ENCODE measurements at places on chromosomes 4 and X.

DNA sequence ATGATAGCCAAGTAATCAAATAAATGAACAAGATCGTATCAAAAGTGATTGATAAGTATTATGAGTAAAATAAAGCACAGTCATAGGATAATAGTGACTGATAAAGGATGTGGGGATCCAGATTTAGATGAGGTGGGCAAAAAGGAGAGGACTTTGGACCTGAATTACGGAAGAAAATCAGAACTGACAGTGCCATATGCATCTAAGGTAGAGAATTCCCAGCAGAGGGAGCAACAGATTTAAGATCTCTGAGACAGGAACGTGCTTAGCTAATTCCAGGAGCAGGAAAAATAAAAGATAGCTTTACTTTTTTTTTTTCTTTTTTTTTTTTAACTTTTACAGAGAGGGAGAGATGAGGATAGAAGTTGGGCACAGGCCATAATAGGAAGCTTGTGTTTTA is 189.9 kb downstream of the NWD2 start:
- no peak for DNase-seq

GRCh38 chr4:156962528-156962974 is 9.0 kb downstream of the PDGFC start:
- no peak for DNase-seq

DNA sequence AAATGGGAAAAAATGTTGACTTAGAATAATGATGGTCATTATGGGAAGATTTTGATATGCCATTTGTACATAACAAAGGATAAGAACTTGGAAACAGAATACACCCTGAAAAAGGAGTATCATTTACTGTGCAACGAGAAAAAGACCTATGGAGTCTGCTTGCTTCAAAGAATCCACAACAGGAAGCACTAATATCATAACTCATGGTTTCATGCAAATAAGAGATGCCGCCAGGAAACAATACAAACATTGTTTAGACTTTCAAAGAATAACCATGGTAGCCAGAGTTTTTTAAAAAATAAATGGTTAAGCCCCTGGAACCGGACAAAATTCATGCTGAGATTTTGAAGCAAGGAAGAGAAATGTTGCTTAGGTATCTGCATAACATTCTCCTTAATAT is 139.9 kb upstream of the ETNPPL start:
- no peak for DNase-seq

DNA sequence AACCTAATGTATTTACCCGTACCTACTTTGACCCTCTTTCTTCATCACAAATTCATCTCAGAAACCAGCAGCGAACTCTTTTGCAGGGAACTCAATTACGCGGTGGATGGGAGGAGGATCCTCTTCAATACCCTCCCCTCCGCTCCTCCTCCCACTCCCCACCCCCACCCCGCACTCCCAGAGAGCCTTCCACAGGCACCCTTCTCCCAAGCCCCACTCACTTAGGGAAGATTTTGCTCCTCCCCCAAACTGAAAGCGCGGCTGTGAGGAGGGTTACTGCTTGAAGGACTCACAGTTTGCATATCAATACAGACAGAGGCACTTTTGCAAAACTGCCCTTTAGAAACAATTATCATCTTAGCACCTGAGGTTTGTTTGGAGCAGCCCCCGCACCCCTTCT is 960 bp upstream of the IL1RAPL1 start:
- DNase-seq: no peak

DNA sequence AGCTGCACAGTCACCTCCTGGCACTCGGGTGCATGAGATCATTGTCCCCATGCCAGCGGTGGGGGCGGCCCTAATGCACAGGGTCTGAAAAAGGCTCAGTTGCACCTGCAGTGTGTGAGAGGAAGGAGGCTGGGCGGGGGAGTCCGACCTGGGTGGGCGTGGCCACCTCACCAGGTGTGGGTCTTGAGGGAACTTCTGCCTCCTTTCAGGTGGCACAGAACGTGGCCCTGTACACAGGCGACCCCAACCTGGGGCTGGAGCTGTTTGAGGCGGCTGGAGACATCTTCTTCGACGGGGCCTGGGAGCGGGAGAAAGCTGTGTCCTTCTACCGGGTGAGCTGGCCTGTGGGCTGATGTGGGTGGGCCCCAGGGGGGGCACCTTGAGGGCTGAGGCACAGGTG is 34.3 kb upstream of the HTRA3 start:
- no peak for DNase-seq

- no peak for DNase-seq
Measured at GRCh38 chr4:176565049-176565448, 227.7 kb downstream of the VEGFC start.

DNA sequence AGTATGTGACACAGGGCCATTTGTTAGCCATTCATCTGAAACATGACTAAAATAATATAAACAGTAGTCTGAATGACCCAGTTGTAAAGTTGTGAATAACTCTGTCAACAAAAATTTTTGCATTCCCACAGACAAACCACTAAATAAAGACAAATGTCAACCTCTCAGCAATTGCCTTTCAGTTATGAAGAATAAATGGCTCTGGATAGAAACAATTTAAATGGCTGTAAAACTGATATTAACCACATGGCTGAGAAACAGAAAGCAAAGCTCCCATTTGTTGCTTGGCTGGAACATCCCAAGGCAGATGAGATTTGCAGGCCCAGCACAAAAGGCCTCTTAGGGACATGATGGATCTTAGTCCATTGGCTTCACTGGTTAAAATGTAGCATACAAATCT is 296.3 kb downstream of the GALNTL6 start:
- DNase-seq: no peak

DNA sequence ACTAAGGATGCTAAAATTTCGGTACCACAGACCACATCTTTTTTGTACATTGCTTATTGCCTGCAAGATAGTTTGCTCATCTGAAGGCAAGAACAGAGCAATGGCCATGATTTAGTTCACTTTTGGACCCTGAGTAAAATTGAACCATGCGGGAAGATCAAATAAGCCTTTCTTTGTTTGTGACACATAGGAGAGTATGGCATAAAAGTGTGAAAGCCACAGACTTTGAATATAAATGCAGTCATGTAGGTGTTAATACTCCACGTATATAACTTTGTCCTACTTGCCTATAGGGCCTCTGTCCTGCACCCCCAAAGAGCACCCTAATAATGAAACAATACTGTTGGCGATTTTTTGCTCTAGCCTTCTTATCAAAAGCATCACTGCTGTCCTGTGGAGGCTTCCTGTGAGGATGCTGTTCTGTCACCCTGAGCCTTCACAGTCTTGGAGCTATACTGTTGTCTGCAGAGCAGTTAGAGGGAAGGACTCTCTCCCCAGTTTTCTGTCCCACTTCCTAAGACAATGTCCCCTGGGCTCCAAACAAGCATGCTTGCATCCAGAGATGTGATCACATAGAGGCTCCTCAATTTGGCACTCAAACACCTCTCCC is 10.2 kb upstream of the CXCL13 start:
- DNase-seq: no peak

DNA sequence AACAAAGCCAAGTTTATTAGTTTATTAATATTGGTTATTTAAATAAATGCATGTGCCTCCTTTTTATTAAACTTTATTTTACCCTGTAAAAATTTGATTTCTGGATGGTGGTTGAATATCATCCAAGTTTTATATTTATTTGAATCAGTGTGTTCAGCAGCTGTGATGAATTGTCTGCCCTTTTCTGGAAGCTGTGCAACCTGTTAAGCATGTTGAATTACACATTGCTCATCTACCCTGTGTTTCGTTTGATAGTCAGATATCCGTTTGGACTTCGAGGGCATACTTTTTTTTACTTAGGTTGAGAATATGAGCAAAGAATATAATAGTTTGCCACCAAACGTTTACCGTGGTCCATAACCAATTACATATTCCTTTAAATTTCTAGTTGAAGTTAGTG is 95.8 kb upstream of the TENM3 start:
- no peak for DNase-seq

- no peak for DNase-seq
Measured at GRCh38 chr4:76753814-76754213, 144.1 kb downstream of the SOWAHB start.

- DNase-seq: peak; percentile 34
Measured at GRCh38 chrX:53714580-53715345, 28.2 kb upstream of the HUWE1 start.

GRCh38 chr4:118279920-118280432 is 72.8 kb downstream of the PRSS12 start:
- no peak for DNase-seq

DNA sequence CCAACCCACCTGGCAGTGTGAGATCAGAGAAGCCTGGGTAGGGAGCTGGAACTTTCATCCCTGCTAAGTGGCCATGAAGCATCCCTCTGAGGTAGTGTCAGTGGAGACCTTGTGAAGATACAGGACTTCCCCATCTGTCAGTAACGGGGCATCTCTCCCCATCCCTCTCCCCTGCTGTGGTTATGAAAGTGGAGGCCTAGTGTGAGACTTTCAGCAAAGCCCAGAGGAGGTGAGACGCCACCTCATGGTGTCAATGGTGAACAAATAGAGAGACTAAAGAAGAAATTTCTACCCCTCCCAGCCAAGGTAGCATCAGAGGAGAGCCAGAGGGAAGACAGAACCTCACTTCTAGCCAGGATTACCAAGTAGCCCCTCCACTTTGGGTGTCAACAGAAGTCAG is 150.2 kb downstream of the VEGFC start:
- no peak for DNase-seq

GRCh38 chr4:107512549-107512948 is 207.5 kb downstream of the PAPSS1 start:
- DNase-seq: no peak

DNA sequence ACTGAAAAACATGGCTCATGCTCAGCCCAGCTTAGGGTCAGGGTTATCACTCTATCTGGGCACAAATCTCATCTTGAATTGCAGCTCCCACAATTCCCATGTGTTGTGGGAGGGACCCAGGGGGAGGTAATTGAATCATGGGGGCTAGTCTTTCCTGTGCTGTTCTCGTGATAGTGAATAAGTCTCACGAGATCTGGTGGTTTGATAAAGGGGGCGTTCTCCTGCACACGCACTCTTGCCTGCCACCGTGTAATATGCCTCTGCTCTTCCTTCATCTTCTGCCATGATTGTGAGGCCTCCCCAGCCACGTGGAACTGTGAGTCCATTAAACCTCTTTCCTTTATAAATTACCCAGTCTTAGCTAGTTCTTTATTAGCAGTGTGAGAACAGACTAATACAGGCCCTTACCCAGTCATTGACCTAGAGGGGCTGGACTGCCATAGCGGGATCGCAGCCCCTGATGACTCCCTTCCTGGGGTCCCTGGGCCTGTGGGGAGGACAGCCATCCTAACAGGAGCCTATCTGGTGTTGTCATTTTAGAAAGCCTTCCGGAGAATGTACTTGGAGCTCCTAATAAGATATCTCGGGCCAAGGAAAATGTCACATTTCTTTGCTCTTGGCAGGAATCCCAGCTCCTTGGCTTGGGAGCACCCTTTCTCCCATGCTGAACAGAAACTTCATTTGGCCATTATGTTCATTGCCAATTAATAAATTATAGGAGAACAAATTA is 112.6 kb downstream of the PHKA2 start:
- DNase-seq: no peak

Data from CD4-positive, alpha-beta T cell (primary cell).